ENCODE measurements at places on chromosomes 4 and X.

DNA sequence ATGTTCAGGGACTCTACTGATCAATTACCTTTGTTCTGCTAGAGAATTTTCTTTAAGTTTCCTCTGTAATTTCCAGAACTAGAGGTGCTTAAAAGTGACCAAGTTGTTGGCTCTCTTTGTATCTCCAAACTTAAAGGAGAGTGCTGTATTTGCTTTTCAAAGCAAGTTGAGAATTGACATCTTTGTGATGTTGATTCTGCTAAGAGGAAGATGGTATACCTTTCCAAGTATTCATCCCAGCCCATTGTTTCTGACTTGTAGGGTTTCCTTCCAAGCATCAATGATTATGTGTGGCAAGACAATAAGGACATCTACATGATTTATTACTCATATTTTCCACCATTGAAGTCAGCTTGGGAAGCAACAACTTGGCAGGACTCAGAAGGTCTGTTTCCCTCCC lies 190.6 kb downstream of the GC start:
- no peak for DNase-seq

DNA sequence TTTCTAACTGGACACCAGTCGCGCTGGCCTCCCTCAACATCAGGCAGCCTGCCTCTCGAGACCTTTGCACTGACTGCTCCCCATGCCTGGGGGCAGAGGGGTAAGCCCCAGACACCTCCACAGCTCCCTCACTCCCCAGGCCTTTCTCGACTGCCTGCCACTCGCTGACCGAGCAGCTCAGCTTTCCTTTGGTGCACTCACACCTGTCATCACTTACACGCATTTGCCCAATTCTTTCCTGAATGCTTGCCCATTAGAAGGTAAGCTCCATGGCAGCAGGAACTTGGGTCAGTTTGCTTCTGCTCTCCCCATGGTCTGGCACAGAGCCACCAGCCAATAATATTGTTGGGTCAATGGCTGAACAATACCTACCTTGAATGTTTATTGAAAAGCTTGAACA lies 32.2 kb upstream of the PROM1 start:
- no peak for DNase-seq

- DNase-seq: peak; percentile 19
These were observed 61.2 kb downstream of the STARD8 start for GRCh38 chrX:68708503-68709290.

GRCh38 chr4:11073621-11074051 lies 355.1 kb downstream of the HS3ST1 start:
- peak; percentile 21 for DNase-seq

GRCh38 chr4:97987019-97987648 lies 156.1 kb downstream of the STPG2 start:
- no peak for DNase-seq
